Calu3 (cell line): ENCODE measurements at places on chromosomes 4 and X. TPM values are rescaled to one million over a fixed set of nuclear protein-coding genes. Genes with fewer than 3 reads are reported as not detected.
A peak's percentile ranks its signal among the peaks of the same experiment; 100 is the strongest.

GRCh38 chr4:87185146-87185870 lies 35.1 kb downstream of the KLHL8 start:
- no peaks in the 10 kb centered on the region for H3K36me3 ChIP-seq
- no peaks in the 10 kb centered on the region for H3K27me3 ChIP-seq
- H3K4me1 ChIP-seq, result no peaks in the 10 kb centered on the region
- no peak for DNase-seq

DNA sequence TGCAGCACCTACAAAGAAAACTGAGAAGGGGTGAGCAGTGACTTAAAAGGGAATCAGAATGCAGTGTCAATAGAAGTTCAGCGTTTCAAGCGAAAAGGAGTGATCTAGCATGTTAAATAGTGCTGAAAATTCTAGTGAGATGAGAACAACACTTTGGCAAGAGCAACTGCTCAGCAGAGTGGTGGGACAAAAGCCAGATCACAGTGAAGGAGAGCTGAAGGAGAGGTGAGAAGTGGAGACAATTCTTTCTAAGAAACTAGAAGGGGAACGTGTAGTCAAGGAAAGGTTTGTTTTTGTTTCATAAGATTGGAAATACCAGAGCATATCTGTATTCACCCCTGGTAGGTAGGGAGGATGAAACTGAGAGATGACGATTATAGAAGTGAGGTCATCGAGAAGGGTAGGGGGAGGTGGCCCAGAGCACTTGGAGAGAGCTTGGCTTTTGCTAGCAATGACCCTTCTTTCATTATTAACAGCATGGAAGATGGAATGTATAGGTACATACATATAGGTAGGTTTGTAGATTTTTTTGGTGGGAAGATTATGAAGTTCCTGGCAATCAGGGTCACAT lies 33.7 kb downstream of the SRPX2 start:
- H3K36me3 ChIP-seq, result no peaks in the 10 kb centered on the region
- H3K4me1 ChIP-seq, result peaks cover 10% of the 10 kb centered on the region
- no peak overlapping the region for H3K4me3 ChIP-seq
- DNase-seq, result no peak
- no peak overlapping the region for H3K27ac ChIP-seq

DNA sequence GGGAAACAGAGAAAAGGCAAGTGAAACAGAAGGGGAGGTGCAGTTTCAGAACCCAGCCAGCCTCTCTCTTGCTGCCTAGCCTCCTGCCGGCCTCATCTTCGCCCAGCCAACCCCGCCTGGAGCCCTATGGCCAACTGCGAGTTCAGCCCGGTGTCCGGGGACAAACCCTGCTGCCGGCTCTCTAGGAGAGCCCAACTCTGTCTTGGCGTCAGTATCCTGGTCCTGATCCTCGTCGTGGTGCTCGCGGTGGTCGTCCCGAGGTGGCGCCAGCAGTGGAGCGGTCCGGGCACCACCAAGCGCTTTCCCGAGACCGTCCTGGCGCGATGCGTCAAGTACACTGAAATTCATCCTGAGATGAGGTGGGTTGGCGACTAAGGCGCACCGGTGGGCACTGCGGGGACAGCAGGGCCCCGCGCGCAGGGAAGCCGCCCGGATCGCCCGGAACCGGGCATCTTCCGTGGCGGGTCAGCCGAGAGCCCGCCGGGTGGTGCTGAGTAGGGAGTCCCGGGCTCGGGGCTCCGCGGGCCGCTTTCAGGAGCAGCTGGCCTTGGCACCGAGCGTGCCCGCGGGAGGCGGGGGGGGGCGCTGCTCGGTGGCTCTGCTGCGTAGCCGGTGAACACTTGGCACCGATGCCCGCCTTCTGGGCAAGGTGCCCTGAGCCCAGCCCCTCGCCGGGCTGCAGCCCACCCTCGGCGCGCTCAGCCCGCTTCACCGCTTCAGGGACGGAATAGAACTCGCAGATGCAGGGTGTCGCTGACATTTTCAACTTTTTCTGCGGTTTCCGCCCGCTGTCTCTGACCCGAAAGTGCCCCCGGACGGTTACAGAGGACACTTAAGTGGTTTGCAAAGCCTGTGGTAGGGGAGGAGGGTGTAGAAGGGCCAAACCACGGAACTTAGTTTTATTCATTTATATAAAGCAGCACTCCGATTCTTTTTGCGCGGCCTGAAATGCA lies at the start of gene CD38:
Gene CD38 (plus strand): TSS at position 40 of the 953 bp plus-strand sequence. CDS start 87 bp downstream, at position 127.
- peak within 1 kb of the TSS; percentile 66 for H3K4me3 ChIP-seq
- H3K27ac ChIP-seq, result no peak within 1 kb of the TSS
- peaks cover 10% of the 10 kb centered on the region for H3K27me3 ChIP-seq
- peaks cover 9% of the 10 kb centered on the region for H3K36me3 ChIP-seq
- peak; percentile 62 for DNase-seq

- no peaks in the 10 kb centered on the region for H3K27me3 ChIP-seq
- H3K4me1 ChIP-seq, result peaks cover 11% of the 10 kb centered on the region
- H3K36me3 ChIP-seq, result peaks cover 28% of the 10 kb centered on the region
- DNase-seq, result no peak
- peak overlapping the region; percentile 76 for H3K4me3 ChIP-seq
Observed at GRCh38 chrX:49072712-49073095, 1.1 kb downstream of the PRAF2 start.

- H3K27me3 ChIP-seq, result no peaks in the 10 kb centered on the region
- peaks cover 55% of the 10 kb centered on the region for H3K36me3 ChIP-seq
- no peak for DNase-seq
- no peaks in the 10 kb centered on the region for H3K4me1 ChIP-seq
- no peak overlapping the region for H3K27ac ChIP-seq
- H3K4me3 ChIP-seq, result no peak overlapping the region
Observed at GRCh38 chr4:771464-771863, 54.5 kb downstream of the CPLX1 start.

DNA sequence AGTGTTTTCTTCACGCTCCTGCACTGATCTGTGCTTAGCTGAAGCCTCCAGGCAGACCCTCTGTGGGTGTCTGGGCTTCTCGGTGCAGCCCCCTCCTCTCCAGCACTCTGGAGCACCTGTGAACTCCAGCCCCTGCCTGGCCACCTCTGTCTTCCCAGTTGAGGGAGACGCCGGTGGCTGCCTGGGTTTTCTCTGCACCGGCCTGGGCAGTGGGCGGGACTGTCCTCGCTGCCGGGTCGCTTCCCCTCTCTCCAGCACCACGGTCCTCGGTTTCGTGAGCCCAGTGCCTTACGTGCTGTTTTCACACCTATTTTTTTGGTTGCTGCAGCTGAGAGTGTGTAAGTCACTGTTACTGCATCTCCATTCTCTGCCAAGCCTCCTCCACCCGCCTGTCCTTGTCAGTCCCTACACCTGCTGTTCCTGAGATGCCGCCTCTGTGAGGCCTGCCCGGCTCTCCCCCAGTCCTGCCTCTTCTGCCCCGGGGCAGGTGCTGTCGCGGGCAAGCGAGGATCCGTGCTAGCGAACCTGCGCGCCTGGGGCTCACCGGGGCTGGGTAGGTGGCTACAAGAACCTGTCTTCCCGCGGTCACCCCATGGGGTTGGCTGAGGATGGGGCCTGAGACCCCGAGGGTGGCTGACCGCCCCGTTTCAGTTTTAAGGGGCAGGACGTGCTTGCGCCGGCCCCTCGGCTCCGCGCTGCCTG lies 2.4 kb upstream of the FGFRL1 start:
- H3K4me1 ChIP-seq, result peaks cover 12% of the 10 kb centered on the region
- H3K4me3 ChIP-seq, result peak overlapping the region; percentile 56
- H3K36me3 ChIP-seq, result peaks cover 38% of the 10 kb centered on the region
- no peak for DNase-seq
- no peak overlapping the region for H3K27ac ChIP-seq

GRCh38 chr4:139239127-139239772 lies 40.8 kb downstream of the MGARP start:
- no peak for DNase-seq
- H3K36me3 ChIP-seq, result no peaks in the 10 kb centered on the region
- H3K27ac ChIP-seq, result no peak overlapping the region
- no peaks in the 10 kb centered on the region for H3K27me3 ChIP-seq

DNA sequence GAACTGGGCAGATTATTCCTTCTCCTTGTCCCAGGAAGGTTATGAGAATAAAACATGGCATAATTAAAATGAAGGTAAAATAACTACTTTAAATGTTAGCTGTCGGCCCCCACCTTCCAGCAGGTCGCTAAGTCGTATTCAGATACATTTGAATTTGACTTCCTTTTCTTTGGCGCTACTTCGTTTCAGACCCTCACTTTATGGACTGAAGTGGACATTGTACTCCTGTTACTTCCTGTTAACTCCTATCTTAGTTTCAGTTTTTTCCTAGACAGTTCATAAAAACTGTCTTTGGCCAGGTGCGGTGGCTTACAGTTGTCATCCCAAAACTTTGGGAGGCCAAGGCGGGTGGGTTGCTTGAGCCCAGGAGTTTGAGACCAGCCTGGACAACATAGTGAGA lies 5.7 kb downstream of the SYAP1 start:
- peaks cover 18% of the 10 kb centered on the region for H3K4me1 ChIP-seq
- H3K27me3 ChIP-seq, result no peaks in the 10 kb centered on the region
- DNase-seq, result no peak

- H3K36me3 ChIP-seq, result no peaks in the 10 kb centered on the region
- H3K27me3 ChIP-seq, result no peaks in the 10 kb centered on the region
- H3K27ac ChIP-seq, result no peak overlapping the region
- no peaks in the 10 kb centered on the region for H3K4me1 ChIP-seq
Observed at GRCh38 chrX:115147220-115147619, 42.0 kb upstream of the RBMXL3 start.

Gene PPP4R3C
- total RNA-seq, result not detected in 2 replicates

Gene FRG2
- not detected in 2 replicates for total RNA-seq

Gene GDPD2
- total RNA-seq, result not detected in 2 replicates

Gene FAAH2
- 9.1 and 10.3 TPM in 2 replicates for total RNA-seq

Gene ETDB
- not detected in 2 replicates for total RNA-seq

Gene GCNA
- total RNA-seq, result 8.1 and 10.2 TPM in 2 replicates

Gene AMOT
- 10.3 and 16.2 TPM in 2 replicates for total RNA-seq
